ENCODE measurements at places on chromosomes 2 and 18.

GRCh38 chr2:47568164-47568850 is 165.4 kb downstream of the MSH2 start:
- DNase-seq: no peak

DNA sequence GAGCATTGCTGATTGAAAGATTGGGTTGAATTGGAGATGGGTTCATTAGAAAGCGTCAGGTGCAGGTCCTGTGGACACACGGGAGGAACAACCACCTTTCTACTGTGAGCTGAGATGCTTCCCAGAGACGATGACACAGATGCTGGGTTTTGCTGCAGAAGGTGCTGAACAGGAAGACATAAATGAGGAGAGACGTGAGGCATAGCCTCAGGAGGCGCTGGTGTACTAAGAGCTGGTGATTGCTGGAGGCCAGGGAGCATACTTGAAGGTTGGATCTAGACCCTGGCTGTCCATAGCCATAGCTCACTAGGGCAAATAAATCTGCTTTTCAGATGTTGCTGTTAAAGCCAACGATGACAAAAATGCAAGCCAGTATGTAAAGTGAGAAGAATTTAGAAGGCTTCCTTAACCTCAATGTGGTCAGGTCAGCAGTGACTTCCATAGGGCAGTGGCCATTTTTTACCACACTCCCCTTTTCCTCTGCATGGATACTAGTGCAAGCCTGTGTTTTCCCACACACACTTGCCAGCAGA is 153.7 kb downstream of the SOX11 start:
- no peak for DNase-seq

DNA sequence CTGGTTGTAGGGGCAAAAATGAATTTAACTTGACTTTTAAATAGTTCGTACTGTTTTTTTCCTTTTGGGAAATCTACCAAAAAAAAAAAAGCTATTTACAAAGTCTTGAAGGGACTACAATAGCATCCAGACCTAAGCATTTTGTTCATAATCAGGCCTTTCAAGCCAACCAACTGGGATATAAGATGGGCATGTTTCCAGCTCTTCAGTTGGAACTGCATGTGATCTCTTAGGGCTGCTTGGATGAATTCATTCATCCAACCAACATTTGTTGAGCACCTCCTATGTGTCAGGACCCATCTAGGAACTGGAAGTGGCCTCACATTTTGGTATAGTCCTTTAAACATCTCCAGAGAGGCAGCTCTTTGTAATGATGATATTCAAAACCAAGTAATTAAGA is 98.6 kb downstream of the AAK1 start:
- DNase-seq: no peak

DNA sequence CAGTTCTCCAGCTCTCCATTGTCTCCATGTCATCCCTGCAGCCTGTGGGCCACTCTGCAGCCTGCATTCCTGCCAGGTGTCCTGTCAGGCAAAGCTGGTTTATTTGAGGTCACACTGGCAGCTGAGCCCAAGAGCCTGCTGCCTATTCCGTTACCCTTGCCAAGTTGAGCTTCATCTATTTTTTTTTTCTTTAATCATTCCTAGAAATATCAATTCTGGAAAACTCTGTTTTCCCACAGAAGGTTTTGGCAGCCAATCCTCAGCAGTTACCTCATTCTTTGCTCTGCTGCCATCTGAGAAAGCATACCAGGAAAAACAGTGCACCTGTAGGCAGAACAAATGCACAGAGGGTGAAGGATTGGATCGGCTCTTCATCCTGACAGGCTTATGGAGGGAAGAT is 411.0 kb upstream of the ACVR2A start:
- peak; percentile 87 for DNase-seq

GRCh38 chr18:11284349-11284748 is 135.0 kb upstream of the PIEZO2 start:
- DNase-seq: no peak
